ENCODE measurements at places on chromosomes 12 and 14. TPM values are rescaled to one million over a fixed set of nuclear protein-coding genes. Genes with fewer than 3 reads are reported as not detected.

Gene RD3L
- not detected for total RNA-seq

Gene GDF3
- total RNA-seq: 0.53 TPM

Gene SLC4A8
- 3.4 TPM for total RNA-seq

Gene CMA1
- not detected for total RNA-seq

Gene CBLN3
- total RNA-seq: 4.7 TPM

Gene TAS2R20
- 1.8 TPM for total RNA-seq

Gene AQP2
- total RNA-seq: not detected

Gene ITPR2
- total RNA-seq: 15.0 TPM

Gene MAP1LC3B2
- total RNA-seq: 0.82 TPM

DNA sequence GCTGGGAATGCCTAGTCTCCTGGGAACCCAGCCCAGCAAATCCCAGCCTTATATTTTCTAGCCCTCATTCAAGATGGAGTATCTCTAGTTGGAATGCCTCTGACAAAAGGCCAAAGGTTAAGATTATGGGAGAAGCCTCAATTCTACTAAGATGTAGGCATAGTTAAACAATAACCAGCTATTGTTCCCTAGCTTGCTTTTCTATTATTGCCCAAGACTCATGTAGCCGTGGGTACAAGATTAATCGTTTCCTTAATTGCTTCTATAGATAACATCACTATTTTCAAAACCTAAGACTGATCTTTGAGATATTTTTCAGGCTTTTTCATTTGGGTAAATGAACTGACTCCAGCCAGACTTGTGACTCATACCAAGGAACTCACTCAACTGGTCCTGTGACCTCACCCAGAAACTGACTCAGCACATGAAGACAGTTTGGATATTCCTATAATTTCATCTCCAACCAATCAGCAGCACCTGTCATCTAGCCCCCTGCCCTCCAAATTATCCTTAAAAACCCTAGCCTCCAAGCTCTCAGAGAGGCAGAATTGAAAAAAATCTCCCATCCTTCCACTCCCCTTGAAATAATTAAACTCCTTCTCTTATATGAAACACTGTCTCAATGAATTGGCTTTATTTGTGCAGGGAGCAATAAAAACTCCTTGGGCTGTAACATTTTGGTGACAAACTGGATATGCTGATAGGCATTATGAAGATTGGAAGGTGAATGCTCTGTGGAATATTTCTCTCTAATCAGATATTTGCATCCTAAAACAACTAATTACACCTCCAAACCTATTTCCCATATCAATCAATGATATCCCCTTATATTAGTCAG is 589.0 kb downstream of the C12orf50 start:
- DNase-seq: peak; percentile 83

DNA sequence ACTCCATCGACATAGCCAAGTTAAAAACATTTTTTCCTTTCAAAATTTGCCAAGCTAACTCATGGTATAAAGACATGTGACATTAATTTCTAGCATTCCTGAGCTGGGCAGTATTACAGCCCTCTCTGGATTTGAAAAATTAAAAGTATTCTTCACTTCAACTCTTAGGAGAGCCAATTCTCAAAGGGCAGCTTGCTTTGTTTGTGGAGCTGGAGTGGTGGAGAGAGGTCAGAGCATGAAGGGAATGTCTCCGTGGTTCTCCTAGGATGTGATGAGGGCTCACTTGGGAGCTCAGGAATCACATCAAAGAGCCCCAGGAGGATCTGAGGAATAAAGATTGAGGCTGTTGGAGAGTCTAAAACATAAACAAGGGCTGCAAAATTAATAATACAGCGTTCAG is 46.9 kb upstream of the RGS6 start:
- DNase-seq: no peak

DNA sequence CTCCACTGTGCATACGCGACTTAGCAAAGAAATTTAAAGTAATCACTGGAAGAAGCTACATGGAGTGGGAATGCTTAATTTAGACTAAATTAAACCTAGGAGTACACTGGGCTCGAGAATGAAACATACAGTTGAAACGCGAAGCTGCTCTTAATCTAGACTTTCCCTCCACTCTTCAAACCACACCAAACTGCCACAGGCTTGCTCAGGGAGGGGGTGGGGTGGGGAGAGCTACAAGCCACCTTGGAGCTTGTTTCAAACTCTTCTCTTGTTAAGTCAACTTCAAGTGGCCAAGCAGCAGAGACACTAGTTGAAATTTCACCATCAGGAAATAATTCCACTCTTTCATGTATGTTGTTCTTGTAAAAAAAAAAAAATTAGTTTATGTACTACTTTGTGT is 69.9 kb downstream of the SLC38A1 start:
- no peak for DNase-seq

DNA sequence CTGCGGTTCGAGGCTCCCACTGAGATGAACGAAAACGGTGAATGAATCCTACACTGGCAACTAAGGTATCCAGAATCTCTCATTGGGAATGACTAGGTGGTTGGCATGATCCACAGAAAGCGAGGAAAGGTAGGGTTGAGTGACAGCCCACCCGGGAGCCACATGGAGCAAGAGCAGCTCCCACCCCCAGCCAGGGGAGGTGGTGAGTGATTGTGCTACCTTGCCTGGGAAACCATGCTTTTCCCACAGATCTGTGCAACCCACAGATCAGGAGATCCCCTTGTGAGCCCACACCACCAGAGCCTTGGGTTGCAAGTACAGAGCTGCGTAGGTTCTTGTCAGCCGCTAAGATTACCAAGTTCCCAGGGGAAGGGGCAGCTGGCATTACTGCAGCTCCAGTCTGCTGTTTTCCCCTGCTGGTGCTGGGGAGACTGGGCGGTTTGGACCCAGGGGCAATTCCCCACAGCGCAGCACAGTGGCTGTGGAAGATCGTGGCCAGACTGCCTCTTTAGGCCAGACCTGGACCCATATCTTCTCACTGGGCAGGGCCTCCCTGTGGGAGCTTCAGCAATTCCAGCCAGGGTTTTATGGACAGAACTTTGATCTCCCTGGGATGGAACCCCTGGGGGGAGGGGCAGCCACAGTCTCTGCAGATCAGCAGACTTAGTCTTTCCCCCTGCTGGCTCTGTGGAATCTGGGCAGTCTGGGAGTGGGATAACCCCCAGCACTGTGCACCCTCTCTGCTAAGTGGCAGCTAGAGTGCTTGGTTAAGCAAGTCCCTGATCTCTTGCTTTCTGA is 44.6 kb upstream of the PPP4R3A start:
- DNase-seq: no peak

DNA sequence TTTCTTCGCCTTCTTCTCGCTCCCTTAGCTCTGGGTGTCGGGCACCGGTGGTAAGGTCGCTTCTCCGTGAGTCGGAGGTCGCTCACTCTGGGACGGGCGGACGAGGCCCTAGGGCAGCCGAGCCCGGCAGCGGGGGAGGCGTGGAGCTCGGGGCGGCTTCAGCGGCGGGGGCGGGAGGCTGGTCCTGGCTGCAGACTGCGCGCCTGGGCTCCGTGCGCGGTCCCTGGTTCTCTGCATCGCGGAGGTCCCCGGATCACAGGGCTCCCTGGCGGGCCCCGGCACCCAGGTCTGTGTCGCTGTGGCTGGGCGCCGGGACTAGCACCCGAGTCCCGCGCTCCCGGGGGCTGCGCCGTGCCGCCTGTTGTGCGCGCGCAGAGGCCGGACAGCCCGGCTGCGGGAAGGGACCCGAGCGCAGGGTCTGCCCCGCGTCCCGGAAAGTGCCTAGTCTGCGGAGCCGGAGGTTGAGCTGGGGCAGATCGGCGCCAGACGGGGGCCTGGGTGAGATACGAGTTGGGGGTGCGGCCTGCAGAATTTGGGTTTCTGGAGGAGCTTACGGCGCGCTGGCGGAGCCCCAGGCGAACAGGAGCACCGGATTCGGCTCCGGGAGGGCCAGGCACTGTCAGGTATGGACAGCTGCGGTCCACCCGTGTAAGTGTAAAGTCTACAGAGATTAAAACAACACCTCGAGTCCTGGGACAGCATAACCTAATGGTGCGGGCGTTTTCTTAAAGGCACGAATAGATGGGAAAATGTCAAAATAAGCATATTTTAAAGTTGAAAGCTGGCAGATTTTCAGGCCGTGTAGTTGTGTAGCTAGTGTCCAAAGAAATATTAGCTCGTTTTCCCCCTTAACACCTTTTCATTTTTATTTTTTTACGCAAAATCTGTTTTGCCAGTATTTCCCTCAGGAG is 713 bp downstream of the FRMD6 start:
- no peak for DNase-seq

GRCh38 chr14:56491299-56492285 is 88.0 kb upstream of the TMEM260 start:
- DNase-seq: no peak

DNA sequence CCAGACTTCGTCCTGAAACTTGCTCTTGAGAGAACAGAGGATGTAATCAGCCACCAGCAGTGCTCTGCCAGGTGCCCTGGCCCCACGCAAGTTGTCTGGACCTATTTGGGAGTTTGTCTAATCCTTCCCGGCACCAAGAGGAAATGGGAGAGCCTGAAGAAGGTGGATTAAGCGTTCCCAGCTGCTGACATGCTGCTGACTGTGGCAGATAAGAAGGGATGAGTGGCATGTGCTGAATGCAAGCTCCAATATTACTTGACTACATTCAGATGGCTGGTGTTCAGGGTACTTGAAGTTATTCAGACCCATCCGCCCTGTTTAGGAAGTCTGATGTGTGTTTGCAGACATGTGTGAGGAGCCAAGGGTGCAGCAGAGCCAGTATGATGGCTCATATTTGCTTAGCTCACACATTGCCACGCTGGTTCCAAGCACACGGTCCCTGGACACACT is 440.6 kb upstream of the CCDC196 start:
- no peak for DNase-seq

GRCh38 chr12:42023733-42024494 is 120.8 kb downstream of the GXYLT1 start:
- peak; percentile 56 for DNase-seq

DNA sequence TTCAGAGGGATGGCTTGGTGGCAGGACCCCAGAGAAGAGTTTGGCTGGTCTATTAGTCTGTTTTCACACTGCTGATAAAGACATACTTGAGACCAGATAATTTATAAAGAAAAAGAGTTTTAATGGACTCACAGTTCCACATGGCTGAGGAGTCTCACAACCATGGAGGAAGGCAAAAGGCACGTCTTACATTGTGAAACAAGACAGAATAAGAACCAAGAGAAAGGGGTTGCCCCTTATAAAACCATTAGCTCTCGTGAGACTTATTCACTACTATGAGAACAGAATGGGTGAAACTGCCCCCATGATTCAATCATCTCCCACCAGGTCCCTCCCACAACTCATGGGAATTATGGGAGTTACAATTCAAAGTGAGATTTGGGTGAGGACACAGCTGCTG is 78.5 kb upstream of the SSTR1 start:
- DNase-seq: no peak

DNA sequence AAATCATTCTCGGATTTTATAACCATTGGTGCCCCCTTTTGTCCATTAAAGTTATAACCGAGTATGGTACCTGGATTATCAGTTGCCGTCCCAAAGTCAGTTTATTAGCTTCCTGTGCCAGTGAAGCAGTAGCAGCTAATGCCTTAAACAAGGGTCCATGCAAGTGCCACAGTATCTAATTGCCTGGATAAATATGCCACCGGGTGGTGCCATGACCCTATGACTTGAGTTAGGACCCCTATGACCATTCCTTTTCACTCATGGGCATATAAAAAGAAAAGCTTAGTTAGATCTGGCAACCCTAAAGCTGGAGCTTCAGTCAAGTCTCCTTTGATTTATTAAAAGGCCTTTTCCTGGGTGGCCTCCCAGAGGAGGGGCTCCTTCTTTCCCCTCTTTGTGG is 1314.6 kb downstream of the TMEM121 start:
- DNase-seq: no peak

GRCh38 chr14:74563586-74564159 is 48.4 kb downstream of the LTBP2 start:
- no peak for DNase-seq

DNA sequence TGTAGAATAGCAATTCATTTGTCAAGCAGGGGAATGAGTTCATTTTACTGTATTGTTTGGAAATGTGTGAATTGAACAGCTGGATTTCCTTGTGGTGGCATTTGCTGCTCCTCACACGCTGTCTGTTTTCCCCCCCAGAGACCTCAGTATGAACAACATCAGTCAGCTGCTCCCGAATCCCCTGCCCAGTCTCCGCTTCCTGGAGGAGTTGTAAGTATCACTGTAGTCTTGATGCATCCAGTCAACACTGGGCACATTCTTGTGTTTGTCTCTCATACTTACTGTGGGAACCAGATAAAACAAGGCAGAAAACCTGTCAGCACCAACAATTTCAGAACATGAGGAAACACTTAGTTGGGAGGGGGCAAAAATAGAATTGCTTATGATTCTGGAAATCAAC is 64.9 kb downstream of the LGR5 start:
- no peak for DNase-seq

- DNase-seq: no peak
Measured at GRCh38 chr14:29030121-29030520, 263.5 kb downstream of the FOXG1 start.

- peak; percentile 22 for DNase-seq
Measured at GRCh38 chr12:68240079-68240478, 13.3 kb downstream of the IL22 start.

GRCh38 chr12:14913381-14913781 is 25.0 kb downstream of the ERP27 start:
- no peak for DNase-seq

DNA sequence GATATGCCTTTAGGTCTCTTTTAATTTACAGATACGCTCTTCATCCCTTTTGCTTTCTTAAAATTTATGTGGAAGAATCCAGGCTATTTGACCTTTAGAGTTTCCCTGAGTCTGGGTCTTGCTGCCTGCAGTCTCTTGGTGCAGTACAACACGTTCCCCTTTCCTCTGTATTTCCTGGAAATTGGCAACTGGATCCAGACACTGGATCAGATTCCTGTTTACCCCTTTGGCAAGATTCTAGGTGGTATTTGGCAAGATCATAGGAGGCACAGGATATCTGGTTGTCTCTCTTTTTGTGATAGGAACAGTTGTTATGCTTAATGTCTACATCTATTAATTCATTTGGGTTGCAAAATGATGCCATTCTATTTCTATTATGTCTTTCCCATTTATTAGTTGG is 187.8 kb upstream of the ARHGAP5 start:
- no peak for DNase-seq

DNA sequence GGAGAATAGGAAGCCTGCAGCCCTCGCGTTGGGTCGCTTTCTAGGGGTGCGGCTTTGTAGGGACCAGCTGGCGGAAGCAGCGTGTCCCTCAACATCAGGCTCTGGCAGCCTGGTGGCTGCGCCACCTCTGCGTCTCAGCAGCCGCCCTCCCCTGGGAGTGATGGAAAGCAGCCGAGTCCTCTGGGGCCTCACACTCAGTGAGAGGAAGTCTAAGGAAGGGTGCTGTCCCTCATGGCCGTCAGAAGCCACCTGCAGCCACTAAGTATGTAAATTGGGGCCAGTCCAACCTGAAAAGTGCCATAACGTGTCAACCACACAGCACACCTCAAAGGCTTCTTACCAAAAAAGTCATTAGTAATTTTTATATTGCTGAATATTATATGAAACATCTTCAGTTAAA is 80.3 kb downstream of the WDR20 start:
- DNase-seq: no peak

Measured in glomerular endothelial cell (primary cell).